ENCODE measurements at places on chromosomes 5 and 9. TPM values are rescaled to one million over a fixed set of nuclear protein-coding genes. Genes with fewer than 3 reads are reported as not detected.

DNA sequence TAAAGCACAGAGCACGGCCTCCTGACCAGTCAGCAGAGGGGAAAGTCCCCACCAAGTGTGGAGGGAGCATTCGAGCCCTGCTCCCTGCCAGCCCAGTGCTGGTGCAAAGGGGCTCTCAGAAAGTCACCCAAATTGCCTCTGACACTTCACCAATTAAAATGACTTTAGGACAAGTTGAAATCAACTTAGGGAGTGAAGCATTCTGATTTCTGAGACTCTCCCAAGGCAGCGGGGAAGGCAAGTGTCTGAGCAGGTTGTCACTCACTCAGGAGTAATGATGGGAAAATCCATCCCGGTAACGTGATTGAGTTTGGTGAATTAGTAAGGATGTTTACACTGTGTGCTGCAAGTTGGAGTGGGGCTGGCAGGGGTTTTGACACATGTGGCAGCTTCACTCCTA is 73.7 kb downstream of the PCDH1 start:
- no peak for DNase-seq

DNA sequence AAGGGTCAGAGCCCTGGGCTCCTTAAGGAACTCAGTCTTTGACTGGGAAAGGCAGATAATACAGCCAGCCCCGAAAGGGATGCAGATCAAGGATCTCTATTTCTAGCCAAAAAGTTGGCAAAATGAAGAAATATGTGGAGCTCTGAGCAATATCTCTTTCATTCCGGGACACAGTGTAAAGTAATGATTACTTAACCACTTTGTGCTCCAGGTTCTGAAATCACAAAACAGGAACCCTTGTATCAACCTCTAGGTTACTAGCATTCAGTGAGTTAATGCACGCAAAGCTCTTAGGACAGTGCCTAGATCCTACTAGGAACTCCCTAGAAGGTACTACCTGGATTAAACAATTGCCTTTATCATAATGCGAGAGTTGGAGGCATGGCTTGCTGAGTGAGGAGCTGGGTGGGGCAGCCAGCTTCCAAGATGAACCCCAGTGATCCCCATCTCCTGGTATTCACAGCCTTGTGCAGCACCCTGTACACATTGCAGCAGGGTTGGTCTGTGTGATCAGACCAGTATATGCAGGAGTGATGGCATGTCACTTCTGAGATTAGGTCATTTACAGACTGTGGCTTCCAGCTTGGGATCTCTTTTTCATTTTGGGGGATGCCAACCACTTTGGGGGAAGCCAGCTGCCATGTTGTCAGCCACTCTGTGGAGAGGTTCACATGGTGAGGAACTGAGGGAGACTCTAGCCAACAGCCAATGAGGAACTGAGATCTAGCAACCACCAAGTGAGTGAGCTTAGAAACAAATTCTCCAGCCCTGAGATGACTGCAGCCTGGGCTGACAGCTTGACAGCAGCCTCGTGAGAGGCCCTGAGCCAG is 103.1 kb upstream of the SLC44A1 start:
- DNase-seq: no peak

The TNFSF15 gene
- total RNA-seq: 10.3 TPM

- no peak for DNase-seq
These were observed 346.4 kb upstream of the FAM174A start for GRCh38 chr5:100188778-100189177.

GRCh38 chr9:136609160-136609475 is 53.6 kb upstream of the EGFL7 start:
- DNase-seq: no peak

The SPATA31C1 gene
- total RNA-seq: not detected

DNA sequence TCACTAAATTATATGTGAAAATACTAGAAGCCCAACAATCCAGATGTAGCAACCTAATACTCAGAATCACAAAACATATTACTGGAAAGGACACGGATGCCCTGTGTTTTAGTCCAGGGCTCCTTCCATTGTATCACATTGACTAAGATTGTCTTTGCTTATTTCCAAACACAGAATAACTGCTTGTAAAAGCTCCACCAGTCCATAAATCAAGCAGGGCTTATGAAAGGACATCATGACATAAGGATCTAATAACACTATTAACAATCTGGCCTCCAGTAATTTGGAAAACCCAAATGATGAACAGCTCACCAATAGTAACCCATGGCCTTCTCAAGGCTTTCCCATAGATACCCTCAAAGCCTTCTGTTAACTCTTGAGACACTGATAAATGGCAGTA is 39.8 kb downstream of the WDR41 start:
- no peak for DNase-seq

The LHX2 gene
- not detected for total RNA-seq

The GPRIN1 gene
- 8.2 TPM for total RNA-seq

DNA sequence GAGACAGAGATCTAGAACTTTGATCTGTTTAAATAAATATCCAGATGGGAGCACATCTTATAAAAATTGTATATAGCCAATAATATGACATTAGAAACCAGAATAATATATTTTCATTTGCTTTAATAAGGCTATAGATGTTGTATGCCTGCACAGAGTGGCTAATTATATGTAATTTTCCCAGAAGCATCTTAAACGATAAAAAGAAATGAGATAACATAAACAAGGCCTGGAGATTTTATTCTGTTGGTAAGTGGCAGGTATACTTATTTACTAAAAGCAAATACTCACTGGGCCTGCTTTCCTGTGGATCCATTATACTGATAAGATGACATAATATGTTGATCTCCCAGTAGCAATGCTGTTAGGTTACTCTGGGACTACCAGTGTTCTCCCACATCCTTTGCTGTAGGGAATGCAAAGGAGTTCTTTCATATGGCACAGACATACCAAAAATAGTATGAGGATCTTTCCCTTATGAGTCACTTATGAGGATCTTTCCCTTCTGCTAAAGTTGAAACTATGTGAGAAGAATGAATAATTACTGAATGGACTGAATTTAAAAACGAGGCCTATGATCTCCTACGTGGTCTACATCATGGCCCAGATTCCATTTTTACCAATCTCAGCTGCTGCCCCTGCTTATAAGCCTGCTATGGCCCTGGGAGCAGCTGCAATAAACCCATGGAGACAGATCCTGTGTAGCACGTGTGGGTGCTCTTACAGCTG is 112.1 kb downstream of the NUDT12 start:
- peak; percentile 96 for DNase-seq

The PDE4D gene
- total RNA-seq: 14.2 TPM

DNA sequence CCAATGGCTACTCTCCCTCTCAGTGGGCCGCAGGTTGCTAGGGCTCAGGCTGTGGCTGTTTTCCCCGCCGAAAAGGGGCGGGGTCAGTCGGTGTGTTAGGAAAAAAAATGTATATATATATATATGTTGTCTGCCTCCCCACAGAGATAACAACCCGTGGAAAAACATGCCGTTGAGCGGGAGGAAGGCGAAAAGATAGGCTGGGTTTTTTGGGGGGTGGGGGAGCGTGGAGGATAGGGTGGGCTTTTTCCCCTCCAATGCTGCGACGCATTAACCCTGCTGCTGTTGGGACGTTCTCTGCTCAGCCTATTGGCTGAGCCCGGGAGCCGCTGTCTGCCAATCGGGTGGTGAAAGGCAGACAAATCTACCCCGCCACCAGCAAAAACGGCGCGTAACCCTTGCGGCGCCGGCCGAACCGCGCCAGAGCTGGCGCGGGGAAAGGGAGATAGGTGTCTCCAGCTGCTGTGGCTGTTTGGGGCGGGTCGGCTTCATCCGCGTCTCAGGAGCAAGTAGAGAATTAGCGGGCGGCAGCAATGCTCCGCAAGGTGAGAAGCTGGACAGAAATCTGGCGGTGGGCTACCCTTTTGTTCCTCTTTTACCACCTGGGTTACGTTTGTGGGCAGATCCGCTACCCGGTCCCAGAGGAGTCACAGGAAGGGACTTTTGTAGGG is at the start of gene PCDHGC4:
Gene PCDHGC4, plus strand, starts transcription at position 390 of the 671 bp plus-strand sequence. Its CDS starts 144 bp downstream, at position 534.
- DNase-seq: no peak

The PCDHA13 gene
- total RNA-seq: 1.2 TPM

The AP3B1 gene
- total RNA-seq: 66.8 TPM

- DNase-seq: peak; percentile 74
These were observed 478.8 kb downstream of the CETN3 start for GRCh38 chr5:89930591-89931392.

DNA sequence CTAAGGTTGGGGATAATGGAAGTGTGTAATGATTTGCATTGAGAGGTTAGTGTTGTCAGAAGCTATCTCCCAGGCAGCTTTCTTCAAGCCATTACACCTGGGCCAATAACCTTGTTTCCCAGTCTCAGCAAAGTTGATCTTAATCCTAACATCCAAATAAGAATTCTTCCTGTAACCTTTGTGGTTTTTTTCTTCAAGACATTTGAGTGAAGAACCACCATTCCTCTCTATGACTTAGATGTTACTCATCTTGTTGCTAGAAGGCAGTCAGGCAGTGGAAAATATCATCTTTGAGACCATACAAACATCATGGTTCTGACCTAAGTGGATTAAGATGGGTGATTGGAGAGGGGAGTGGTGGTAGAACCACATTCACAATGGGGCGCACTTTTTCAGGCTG is 103.5 kb downstream of the NDUFAF2 start:
- DNase-seq: peak; percentile 94

- no peak for DNase-seq
These were observed 24.8 kb downstream of the ADCY2 start for GRCh38 chr5:7420510-7421280.

Measured in astrocyte (in vitro differentiated cells and primary cell).